H9 (cell line): ENCODE measurements at places on chromosomes 6 and 20.

GRCh38 chr20:58003525-58003924 lies 224.9 kb downstream of the ANKRD60 start:
- no peak for DNase-seq

DNA sequence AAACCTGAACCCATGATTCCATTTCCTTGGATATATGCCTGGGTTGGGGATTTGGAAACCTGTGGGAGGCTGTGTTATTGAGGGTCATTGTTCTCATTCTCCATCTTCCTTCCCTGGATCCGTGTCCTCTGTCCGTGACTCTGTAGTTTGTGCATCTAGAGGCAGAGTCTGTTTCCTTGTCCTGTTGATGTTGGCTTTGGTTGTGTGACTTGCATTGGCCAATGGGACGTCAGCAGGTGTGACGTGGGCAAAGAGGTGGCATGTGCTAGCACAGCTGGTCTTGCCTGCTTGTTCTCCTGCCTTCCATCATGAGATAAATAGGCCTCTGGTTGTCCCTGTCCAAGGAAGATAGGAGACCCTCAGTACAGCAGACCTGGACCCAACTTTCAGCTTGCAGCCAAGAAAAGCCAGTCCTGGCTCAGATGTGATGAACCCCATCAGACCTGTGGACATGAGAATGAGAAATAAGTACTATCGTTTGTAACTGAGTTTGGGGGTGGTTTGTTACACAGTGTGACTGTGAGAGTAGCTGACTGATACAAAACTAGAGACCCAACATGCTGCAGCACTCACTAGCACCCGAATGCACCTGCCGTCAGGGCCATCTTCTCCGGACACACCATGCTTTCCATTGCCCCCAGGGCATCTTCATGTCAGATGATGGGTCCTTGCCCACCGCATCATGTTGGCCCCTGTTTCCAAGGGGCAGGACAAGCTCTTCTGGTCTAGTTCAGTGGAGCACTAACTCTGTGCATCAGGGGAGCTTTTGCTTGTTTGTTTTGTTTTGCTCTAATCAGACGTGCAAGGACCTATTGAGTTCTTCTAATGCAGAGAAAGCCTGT lies 195.3 kb upstream of the SULF2 start:
- DNase-seq, result no peak

GRCh38 chr6:113594726-113595125 lies 262.4 kb upstream of the MARCKS start:
- no peak for DNase-seq

DNA sequence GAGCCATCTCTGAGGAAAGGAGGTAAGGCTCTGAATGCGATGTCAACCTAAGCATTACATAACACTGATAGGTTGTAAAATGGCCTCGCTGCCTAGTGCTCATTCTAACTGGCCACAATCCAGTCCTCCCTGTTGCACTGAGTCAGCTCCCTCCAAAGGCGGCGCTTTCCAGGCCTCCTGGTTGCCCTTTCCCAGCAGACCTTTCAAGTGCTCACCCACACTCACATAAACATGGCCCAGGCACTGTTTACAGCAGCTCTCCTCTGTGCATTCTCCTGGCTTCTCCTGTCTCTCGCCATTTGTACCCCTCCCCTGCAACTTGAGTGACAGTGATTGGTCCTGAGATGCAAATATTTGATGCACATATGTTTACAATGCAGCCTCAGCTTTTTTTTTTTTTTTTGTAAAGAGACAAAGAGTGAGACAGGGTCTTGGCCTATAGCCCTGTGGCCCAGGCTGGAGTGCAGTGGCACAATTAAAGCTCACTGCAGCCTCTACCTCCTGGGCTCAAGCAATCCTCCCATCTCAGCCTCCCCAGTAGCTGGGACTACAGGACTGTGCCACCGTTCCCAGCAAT lies 36.8 kb upstream of the PRND start:
- DNase-seq, result no peak

GRCh38 chr20:19067986-19068385 lies 144.5 kb upstream of the SLC24A3 start:
- DNase-seq, result no peak

DNA sequence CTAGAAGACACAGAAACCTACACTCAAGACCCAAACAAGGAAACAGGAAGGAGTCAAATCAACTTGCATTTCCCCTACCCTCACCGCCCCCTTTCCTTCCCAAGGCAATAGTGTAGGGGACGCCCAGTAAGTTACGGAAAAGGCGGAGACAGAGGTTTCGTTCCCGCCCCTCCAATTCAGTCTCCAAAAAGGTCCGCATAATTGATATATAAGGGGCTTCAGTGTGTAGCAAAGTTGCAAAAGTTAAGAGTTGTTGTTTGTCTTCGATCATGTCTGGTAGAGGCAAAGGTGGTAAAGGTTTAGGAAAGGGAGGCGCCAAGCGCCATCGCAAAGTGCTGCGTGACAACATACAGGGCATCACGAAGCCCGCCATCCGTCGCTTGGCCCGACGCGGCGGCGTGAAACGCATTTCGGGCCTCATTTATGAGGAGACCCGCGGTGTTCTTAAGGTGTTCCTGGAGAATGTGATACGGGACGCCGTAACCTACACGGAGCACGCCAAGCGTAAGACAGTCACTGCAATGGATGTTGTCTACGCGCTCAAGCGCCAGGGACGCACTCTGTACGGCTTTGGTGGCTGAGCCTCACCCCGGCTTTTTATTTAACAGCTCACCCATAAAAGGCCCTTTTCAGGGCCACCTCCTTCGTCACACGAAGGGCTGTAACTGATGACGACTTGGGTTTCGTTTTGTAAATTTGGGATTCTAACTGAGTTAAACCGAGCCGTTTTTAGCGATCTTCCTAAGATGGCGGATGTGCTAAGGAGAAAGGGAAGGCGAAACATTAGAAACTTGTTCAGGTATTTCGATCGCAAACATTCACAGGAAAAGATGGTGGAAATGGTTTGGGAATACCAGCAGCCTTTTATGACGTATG lies 124.6 kb upstream of the BTN3A2 start:
- DNase-seq, result peak; percentile 63

- DNase-seq, result no peak
Observed at GRCh38 chr20:62675877-62676260, 32.8 kb upstream of the NTSR1 start.

DNA sequence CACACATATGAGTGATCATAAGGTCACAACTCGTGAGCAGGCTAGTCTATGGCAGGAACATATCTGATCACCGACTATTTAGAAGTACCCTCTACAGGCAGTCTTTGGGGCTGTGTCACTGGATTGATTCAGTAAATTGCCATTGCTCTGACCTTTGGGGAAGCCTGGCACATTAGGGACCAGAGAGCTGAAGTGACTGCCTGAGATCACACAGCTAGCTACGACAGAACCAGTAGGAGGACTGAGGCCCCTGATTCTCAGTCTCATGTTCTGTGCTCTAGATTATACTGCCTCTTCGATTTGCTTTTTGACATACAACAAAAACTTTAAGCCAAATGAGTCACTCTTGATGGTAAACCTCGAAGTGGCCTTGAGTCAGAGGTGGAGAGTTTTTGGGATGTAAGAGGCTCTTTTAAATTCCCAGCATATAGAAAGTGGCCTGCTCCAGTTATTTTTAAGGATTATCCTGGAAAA lies 247.5 kb upstream of the SUPT3H start:
- DNase-seq, result no peak

- DNase-seq, result no peak
Observed at GRCh38 chr6:45417436-45417835, 39.7 kb upstream of the SUPT3H start.

- peak; percentile 30 for DNase-seq
Observed at GRCh38 chr6:43257367-43258145, 14.3 kb downstream of the TTBK1 start.

- no peak for DNase-seq
Observed at GRCh38 chr6:88662653-88663174, 300.7 kb downstream of the RNGTT start.

DNA sequence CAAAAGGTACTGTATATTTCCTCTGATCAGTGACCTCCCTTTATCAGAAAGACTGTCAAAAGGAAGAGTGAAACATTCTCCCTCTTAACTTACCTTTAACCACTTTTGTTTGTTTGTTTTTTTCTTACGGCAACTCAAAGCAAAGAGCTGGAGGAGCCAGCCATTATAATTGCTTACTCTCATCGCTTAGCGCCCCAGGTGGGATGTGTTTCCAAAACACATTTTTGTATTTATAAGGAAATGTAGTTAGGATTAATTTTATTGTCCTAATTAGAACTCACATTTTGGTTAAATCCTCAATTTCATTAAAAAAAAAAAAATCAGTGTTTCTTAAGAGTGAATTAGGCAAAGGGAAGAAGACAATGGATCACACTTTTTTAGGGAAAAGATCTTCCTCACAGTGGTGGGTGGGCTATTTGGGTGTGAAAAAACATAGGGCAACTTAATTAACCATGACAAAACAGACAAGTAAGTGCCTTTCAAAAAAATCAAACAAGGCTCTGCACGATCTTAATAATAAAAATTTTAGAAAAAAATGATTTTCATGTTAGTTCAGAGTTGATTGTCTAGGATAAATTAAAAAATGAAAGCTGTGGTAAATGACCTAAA lies 1.2 kb upstream of the PHACTR2 start:
- no peak for DNase-seq

GRCh38 chr6:21664314-21665109 lies 71.0 kb downstream of the SOX4 start:
- peak; percentile 73 for DNase-seq

DNA sequence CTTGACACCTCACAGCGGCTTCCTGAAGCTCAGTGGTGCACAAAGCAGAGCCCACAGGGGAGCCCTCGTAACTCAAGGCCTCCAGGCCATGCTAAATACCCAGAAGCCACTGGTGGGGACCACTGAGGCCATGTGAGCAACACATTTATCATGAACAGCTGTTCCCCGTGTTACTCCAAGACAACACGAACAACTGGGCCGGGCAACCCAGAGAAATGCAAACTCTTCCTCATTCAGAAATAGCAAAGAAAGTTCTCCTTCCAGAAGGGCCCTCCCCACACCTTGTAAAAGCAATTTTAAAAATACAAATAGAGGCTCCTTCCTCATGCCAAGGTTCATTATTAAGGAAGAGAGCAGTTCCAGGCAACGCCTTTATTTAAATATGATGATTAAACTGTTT lies 36.3 kb upstream of the SLCO4A1 start:
- no peak for DNase-seq

- DNase-seq, result no peak
Observed at GRCh38 chr20:17676942-17677341, 5.1 kb downstream of the RRBP1 start.

DNA sequence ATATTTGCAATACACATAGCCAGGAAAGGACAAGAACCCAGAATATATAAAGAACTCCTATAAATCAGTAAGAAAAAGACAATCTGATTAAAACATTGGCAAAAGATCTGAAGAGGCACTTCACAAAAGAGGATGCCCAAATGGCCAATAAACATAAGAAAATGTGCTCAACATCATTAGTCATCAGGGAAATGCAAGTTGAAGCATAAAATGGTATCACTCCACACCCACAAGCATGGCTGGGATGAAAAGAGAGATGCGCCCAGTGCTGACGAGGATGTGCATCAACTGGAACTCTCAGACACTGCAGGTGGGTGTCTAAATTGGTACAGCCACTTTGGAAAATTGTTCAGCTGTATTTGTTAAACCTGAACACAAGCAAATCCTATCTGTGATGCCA lies 42.4 kb upstream of the MLN start:
- no peak for DNase-seq

DNA sequence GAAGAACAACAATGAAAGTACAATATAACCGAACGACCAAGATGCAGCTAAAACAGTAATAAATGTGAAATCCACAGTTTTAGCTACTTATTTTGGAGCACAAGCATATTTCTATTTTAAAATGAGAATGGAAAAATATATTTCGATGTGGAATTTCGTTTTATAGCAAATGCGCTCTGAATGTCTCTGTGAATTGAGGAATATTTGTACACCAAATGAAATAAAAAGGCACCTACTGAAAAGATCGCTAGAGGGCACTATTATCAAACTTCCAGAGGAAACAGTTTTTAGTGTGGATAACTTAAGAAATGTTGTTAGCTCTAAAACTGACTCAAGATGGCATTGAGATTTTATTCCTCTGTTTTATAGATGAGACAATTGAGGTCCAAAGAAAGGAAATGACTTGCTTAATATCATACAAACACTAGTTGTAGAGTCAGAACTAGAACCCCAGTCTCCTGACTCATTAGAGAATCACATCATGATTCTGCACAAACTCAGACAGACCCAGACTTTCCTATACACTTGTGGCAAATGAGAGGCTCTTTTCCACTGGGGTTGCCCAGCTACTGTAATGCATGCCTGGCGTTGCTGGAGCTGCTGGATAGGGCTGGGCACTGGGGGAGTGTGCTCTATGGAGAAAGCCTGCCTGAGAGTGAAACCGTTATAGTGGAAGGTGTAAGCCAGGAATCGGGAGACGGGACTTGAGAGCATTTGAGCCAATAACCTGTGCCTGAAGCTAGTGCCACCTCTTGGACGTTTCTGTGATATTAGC lies 51.9 kb downstream of the GCLC start:
- DNase-seq, result peak; percentile 41

- DNase-seq, result no peak
Observed at GRCh38 chr6:133392641-133393040, 151.5 kb downstream of the EYA4 start.

DNA sequence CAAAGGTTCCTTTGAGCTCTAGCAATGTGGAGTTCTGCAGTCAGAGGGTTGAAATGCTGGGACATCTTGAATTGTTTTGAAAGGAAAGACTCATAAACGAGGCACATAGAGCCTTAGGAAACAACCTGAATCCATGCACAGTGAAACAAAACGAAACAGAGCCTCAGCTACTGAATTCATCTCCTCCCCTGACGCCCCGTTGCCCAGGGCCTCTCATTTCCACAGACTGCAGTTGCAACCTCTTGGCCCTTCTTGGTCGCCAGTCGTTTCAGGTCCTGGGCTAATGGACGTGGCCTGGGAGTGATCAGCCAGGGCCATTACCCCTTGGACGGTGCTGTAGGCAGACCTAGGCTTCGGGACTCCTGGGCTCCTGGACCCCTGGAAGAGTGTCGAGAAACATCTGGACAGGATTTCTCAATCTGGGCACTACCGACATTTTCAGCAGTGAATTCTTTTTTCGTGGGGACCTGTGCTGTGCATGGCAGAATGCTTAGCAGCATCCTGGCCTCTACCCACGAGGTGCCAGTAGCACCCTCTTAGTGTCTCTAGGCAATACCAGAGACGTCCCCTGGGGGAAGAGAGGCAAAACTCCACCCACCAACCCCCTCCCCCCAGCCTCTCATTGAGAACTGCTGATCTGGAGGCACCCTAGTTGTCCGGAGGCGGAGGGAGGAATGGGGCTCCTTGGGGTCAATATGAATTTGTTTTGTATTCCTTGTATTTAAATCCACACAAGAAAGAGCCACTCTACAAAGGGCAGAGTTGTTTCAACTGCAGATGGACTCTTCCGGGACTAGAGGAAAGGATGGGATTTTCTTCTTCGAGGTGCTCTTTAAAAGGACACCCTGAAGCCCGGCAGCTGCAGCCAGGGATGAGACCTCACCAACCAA lies 50.2 kb downstream of the TMEM242 start:
- DNase-seq, result peak; percentile 58

GRCh38 chr6:95087394-95088097 lies 489.8 kb upstream of the MANEA start:
- DNase-seq, result no peak
